Stimulated activated naive CD8-positive, alpha-beta T cell treated with anti-CD3 and anti-CD28 coated beads, Interleukin-15, Interleukin-2, amounts not matched to agents 100 U/mL and 50 U/mL, for 24 hours (primary cell): ENCODE measurements at places on chromosomes 1 and 21.
A peak's percentile ranks its signal among the peaks of the same experiment; 100 is the strongest.

GRCh38 chr1:21385022-21385421, 54.9 kb upstream of the NBPF3 start:
- DNase-seq: no peak

DNA sequence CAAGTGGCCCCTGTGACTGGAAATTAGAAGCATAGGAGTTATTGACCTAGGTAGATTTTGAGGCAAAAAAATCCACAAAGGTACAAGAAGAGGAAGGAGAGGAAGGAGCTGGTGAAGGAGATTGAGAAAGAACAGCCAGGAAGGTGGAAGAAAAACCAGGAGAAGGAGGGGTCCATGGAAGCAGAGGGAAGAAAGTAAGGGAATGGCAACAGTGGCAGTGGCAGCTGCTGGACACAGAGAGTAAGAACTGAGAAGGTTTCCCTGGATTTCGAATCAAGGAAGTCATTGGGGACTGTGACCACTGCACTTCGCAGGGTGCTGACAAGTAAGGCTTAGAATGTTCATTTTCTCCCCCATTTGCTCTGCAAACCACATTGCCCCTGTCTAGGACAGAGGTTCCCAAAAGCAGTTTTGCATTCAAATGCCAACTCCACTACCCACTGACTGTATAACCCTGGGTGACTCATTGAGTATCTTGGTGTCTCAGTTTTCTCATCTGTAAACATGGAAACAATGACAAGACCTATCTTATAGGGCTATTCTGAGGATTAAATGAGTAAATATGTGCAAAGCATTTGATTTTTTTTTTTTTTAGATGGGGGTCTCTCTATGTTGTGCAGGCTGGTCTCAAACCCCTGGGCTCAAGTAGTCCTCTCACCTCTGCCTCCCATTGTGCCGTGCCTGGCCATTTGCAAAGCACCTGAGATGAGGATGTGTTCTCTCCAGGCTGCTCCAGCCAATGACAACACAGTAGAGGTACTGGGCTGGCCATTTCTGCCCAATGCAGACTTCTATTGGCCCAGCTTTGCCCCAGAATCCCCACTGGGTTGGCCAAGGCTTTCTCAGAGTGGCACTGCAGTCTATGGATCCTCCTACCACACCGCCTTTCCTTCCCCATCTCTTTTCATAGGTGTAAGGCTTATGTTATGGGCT, 9.3 kb upstream of the CAPN2 start:
- DNase-seq: no peak

GRCh38 chr1:1318131-1318652, 6.3 kb downstream of the INTS11 start:
- DNase-seq: no peak

- DNase-seq: peak; percentile 24
Measured at GRCh38 chr1:150516050-150516591, 569 bp downstream of the FALEC start.

- DNase-seq: no peak
Measured at GRCh38 chr1:229841230-229841629, 215.2 kb downstream of the URB2 start.

DNA sequence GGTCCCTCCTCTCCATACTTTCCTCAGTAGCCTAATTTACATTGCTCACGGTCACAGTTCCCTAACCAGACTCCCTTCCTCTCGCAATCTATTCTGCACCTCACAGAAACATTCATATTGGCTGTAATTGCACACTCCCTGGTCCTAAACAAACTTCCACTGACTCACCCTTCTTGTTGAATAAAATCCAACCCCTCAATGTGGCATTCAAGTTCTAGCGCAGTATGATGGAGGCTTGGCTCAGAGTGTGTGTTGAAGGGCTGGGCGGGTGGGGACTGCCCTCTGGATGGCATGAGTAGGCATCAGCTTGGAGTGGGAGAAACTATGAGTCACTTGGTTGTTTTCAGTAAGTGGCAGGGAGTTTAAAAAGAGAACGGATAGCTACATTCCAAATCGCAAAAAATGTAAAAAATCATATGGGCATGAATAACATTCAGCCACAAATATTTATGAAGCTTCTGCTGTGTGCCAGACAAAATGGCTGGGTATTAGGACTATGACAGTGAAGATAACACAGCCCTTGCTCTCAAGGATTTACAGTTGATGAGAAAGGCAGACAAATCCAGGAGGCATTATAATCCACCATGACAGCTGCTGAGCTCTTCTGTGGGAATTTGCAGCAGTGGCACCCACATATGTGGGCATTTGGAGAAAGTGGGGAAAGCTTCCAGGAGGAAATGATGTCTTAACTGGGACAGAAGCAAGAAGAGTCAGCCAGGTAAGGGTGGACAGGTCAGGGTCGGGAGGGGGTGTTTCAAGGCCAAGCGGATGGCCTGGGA, 42.2 kb upstream of the LYST start:
- no peak for DNase-seq

DNA sequence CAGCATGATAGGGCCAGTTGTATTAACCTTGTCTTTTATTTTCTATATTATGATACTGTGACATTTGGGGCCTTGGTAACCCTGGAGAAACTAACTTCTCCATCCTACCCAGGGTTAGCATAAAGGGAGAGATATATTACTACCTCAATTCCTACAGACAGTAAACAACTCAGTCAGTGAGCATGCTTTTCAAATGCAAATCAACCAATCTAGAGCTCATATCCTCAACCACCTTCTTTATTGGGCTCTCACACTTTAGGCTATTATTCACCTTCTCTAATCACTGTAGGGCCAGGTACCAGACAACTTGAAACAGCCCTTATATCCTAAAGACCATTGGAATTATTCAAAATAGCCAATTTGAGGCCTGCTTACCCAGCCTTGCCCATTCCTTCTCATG, 477.6 kb downstream of the PTPRC start:
- DNase-seq: no peak

DNA sequence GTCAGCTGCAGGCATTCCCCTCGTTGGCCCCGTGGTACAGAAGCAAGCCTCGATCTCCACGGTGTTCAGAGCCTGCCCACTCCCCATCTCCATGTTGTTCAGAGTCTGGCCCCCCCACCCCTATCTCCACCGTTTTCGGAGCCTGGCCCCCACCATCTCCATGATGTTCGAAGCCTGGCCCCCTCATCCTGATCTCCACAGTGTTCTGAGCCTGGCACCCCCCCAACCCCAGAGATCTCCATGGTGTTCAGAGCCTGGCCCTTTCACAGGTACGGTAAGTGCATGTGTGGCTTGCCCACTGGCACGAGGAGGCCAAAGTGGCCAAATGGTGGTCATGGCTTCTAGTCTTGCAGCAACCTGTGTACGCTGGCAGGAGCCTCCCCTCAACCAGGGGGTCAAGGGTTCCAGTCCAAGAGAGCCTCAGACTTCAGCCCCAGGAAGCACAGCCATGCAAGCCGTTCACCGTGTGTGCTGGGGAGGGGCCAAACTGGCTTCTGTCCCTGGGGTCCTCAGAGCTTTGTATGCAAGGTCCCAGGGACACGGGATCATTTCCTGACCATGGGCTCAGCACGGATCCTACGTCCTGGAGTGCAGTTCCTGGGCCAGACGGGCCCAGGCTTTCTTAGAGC, 13.3 kb upstream of the PCBP3 start:
- no peak for DNase-seq

GRCh38 chr1:207702317-207702716, 49.5 kb upstream of the CD46 start:
- DNase-seq: no peak

GRCh38 chr1:5381491-5381890, 610.7 kb downstream of the NPHP4 start:
- no peak for DNase-seq

DNA sequence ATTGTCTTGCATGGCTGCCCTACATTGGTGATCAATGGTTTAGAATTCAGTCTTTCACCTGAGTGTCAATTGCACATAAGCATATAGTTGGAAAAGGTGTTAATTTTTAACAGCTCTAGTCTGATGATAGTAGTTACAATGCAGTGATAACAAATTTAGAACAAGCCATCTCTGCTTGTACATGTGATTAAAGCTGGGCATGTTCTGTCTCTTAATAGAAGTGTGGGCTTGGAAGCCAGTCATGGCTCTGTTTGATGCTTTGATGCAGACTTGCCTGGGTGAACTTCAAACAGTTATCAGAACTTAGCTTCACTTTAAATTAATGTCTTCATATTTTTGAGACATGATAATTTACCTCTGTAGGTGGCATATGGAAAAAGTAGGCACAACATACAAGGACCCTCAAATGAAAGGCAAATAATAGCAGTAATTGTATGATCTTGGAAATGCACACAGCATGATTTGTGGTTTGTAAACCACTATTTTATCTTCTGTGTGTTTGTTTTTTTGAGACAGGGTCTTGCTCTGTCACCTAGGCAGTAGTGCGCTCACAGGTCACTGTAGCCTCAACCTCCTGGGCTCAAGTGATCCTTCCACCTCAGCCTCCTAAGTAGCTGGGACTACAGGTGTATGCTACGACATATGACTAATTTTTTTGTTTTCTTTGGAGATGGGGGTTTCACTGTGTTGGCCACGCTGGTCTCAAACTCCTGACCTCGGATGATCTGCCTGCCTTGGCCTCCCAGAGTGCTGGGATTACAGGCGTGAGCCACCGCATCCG, 3.8 kb downstream of the DDI2 start:
- no peak for DNase-seq

- no peak for DNase-seq
Measured at GRCh38 chr1:220028346-220028895, 17.9 kb downstream of the EPRS1 start.
